ENCODE measurements at places on chromosomes 1 and 21. TPM values are rescaled to one million over a fixed set of nuclear protein-coding genes. Genes with fewer than 3 reads are reported as not detected.

DNA sequence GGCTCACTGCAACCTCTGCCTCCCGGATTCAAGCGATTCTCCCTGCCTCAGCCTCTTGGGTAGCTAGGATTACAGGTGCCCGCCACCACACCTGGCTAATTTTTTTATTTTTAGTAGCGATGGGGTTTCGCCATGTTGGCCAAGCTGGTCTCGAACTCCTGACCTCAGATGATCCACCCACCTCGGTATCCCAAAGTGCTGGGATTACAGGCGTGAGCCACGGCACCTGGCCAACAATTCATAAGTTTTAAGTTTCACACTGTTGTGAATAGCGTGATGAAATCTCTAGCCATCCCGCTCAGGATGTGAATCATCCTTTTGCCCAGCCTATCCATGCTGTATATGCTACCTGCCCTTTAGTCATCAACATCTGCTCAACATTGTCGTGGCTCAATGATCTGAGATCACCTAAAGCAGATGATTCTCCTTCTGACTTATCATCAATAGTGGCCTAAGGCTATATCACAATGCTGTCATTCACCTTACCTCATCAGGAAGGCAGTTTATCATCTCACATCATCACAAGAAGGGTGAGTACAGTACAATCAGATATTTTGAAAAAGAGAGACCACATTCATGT is 2.6 kb downstream of the PFDN2 start:
- DNase-seq: no peak

GRCh38 chr1:204113896-204114295 is 37.9 kb downstream of the ETNK2 start:
- DNase-seq: no peak

- DNase-seq: no peak
These were observed 31.9 kb downstream of the NGF start for GRCh38 chr1:115306146-115306545.

FASLG gene
- not detected for total RNA-seq

TTC39A gene
- 5.5 TPM for total RNA-seq

C1orf167 gene
- 1.3 TPM for total RNA-seq

OR2L8 gene
- not detected for total RNA-seq

Data from H1 (cell line).